ENCODE measurements at places on chromosomes 11 and 22.

- DNase-seq, result peak; percentile 43
Measured at GRCh38 chr22:46604306-46604690, 15.9 kb upstream of the GRAMD4 start.

DNA sequence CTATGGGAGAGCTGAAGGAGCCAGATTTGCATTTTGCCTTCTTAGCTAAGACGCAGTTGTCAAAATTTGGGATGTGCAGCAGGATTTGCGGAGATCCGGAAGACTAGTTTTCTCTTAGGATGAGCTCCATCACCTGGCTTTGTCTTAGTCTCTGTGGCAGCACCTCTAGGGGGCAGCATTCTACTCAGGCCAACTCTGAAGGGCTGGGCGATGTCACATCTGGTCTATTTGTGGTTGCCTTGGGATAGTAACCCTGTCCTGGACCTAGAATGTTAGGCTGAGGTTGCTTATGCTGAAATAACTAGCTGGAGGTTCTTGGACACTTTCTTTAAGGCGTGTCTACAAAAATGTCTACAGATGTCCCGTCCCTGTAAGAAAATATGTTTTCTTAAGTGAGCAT, 116.2 kb downstream of the FAT3 start:
- DNase-seq, result no peak

GRCh38 chr11:1502954-1503707, 16.6 kb upstream of the MOB2 start:
- DNase-seq, result no peak

DNA sequence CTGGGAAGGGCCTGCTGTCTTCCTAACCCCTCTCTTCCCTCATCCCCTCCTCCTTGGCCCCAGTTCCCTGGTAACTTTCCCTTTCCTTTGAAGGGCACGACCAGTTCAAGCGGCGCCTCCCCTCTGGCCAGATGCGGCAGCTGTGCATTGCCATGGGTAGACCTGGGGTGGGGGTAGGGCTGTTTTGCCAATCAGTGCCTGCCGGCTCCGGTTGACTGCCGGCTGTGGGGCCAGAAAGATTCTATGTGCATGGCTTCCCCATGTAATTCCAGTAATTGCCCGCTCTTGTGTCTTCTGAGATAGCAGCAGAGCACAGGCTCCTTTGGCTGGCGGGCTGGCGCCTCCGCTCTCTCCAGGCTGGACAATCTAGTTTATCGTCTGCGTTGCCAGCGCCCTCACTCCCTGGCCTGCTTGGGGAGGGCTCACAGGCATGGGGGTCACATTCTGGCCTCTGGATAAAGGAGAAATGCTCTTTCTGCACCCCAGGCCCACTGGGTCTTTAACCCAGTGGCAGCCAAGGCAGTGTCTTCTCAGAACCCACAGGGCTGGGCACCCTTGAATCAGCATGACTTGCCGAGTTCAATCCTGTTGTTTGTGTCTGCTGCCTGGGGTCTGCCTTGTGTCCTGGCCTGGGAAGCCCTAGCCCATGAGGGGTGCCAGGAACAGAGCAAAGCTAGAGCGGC, 9.4 kb downstream of the SIDT2 start:
- no peak for DNase-seq

GRCh38 chr11:68041617-68042218, 2.9 kb downstream of the TCIRG1 start:
- DNase-seq, result no peak

GRCh38 chr11:69930081-69931059, 111.2 kb upstream of the FGF3 start:
- DNase-seq, result no peak

GRCh38 chr11:78905756-78906155, 331.1 kb upstream of the NARS2 start:
- no peak for DNase-seq

GRCh38 chr22:28898233-28898629, 14.9 kb downstream of the ZNRF3 start:
- no peak for DNase-seq

DNA sequence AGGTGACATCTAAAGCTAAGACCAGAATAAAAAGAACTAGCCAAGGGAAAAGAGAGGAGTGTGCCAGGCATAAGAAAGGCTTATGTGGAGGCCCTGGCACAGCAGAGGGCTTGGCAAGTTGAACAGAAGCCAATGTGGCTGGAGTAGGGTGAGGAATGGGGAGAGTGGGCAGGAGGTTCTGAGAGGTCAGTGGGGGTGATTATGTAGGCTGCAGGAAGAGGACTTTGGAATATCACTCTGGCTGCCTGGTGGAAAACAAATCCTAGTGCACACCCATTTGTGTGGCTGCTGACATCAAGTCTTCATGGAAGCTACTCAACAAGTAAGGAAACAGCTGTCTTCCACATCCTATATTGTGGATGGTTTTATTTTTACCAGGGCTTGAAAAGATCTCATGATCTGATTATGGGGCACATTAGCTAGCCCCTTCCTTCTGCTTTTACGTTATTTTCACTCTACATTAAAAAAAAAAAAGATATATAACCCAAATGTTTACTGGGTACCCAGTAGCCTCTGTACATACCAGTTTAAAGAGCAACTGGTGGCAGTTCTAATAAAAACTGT, 3.4 kb downstream of the MRPL16 start:
- no peak for DNase-seq

DNA sequence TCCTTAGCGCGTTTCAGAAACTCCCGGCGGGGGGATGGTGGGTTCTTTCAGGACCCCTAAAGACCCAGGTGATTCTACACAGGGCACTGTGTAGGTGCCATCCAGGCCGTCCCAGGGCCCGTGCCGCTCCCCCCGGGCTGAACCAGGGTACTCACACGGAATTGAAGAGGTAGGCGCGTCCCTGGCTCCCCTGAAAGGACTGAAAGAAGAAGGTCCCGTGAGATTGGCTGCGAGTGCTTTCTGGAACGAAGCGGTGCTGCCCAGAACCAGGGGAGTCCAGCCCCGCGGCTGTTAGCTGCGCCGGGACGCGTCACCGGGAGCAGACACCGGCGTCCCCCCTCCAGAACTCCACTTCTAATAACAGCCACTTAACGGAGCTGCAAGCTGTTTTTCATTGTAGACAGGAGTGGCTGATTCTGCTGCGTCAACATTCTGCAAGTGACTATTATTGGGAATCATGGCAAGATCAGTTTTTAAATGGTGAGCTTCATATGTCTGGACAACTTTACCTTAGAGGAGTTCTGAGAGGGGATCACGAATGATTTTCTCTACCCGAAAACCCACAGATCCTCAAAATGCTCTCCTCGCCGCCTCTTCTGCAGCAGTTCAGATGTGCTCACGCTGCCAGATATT, 31.8 kb downstream of the YPEL1 start:
- no peak for DNase-seq

DNA sequence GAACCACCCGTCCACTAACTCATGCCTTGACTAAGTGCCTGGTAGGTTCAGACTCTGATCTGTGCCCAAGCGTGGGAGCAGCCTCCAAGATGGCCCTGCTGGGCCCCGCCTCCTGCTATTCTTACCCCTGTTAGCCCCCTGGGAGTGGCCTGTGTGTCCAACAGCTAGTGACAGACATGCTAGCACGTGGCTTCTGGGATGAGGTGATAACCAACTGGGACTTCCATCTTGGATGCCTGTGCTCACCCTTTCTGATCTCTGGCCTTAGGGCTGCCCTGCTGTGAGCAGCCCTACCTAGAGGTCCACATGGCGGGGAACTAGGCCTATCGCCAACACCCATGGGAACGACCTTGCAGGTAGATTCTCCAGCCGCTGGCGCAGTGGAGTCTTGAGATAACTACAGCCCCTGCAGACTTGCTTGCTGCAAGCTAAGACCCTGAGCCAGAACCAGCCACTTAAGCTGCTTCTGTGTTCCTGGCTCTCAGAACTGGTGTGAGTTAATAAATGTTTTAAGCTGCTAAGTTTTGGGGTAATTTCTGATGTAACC, 2.7 kb downstream of the MRPL21 start:
- no peak for DNase-seq

DNA sequence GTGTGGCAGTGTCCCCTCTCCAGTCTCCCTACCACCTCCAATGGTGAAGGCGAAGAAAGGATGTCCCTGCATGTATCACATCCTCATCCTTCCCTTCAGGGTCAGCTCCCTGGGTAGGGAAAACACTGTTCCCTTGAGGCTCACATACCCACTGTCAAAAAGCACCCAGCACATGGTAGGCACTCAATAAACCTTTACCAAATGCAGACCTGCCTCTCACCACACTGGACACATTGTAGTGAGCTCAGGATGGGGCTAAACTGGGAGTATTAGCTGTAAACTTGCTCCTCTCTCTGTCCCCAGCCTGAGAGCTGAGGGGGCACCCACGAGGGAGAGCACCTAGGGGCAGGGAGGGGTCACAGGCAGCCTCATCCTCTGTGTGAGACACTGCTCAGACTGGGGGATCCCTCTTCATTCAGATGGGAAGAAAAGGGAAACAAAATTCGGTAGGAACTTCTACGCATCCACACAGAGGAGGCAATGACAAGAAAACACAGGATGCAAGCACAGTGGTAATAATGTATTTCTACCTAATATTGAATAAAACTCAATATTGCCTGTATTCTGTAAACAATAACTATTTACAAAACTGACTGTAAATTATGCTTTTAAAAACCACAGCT, 101.6 kb upstream of the TOP3B start:
- DNase-seq, result no peak

DNA sequence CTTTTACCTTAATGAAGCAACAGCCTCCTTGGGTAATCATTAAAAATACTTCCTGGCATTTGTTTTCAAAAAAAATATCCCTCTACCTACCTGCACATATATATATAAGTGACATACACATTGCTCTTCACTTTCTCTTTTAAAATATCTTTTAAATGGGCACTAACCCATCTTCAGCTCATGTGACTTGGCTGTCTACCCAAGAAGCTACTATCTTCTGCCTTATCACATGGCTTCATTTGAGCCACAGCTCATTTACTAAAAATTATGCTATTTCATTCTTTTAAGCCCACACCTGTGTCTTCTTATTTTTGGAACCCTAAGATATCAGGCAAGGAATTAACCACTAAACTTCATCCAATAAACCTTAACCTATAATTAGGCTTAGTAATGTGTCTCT, 37.0 kb upstream of the SOX6 start:
- DNase-seq, result no peak
